CD4-positive, alpha-beta T cell treated with Interleukin-6 at 100 ng/mL for 8 hours (primary cell): ENCODE measurements at places on chromosomes 3 and 15.

DNA sequence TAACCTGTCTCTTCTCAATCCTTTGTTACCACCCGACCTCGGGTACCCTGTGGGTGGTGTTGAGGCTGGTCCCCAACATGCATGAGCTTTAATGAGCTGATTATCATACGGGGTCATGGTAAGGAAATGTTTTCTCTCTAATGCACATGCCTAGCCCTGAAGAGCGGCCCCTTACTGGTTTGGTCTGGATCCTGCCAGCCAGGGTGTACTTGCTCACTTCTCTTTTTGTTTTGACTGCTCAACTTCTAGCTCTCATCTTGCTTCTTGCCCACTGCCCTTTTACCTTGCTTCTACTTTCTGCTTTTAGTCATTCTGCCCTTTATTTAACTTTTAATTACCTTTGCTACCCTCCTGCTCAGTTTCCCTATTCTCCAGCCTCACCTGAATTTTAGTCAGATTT, 44.3 kb upstream of the ACAD9 start:
- DNase-seq = no peak

- DNase-seq = no peak
These were observed 215.4 kb downstream of the SNRPN start for GRCh38 chr15:25170113-25170731.

- no peak for DNase-seq
These were observed 22.1 kb upstream of the TRA2B start for GRCh38 chr3:185959609-185960521.

DNA sequence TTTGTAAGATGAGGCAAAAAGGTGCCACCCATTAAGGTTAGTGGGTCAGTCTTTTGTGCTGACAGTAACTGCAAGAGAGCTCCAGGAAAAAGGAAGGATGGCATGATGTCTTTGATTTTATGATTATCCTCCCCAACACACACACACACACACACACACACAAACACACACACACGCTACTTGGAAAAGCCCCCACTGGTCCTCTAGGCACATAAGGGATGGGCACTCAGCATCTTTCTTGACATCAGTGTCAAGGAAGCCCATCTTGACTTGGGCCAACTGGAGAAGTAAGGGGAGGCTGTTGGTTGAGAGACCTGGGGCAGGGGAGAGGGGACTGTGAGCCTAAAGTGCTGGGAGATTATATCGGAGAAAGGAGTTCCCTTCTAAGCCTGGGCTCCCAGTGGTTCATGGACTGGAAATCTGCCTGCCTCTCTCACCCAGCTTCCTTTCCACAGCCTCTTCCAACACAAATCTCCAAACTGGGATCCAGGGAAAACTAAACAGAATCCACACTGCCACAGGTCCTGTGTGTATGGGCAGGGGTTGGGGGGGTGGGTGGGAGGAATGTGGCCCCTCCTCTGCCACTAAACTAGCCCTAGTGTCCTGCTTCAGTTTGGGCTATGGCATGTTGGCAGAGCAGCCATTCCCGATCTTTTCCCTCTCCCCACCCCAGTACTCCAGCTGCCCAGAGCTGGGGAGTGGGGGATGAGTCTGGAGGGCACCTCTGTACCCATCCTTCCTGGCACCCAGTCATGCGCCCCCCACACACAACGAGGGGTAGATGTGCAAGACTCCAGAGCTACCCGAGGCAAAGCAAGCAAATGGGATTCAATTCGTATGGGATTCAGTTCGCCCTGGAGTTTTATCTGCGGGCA, 1.6 kb downstream of the AMOTL2 start:
- DNase-seq = no peak

- no peak for DNase-seq
These were observed 111.4 kb upstream of the TOPAZ1 start for GRCh38 chr3:44130249-44130648.

DNA sequence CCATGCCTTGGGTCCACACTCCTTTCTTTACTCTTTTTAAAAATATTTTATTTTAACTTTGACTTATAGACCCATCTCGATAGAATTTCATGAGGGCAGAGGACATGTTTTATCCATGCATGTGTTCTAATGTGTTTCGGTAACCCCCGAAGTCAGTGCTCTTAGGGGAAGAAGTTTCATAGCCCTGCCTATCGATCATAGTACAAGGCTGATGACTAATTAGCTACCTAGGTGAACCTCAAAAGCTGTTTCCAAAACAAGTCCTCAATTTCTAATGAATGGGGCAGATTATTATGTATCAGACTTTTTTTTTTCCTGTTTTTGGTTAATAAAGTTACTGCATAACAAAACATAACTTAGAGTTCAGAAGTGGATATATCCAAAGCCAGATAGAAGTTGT, 82.0 kb downstream of the MBNL1 start:
- no peak for DNase-seq

DNA sequence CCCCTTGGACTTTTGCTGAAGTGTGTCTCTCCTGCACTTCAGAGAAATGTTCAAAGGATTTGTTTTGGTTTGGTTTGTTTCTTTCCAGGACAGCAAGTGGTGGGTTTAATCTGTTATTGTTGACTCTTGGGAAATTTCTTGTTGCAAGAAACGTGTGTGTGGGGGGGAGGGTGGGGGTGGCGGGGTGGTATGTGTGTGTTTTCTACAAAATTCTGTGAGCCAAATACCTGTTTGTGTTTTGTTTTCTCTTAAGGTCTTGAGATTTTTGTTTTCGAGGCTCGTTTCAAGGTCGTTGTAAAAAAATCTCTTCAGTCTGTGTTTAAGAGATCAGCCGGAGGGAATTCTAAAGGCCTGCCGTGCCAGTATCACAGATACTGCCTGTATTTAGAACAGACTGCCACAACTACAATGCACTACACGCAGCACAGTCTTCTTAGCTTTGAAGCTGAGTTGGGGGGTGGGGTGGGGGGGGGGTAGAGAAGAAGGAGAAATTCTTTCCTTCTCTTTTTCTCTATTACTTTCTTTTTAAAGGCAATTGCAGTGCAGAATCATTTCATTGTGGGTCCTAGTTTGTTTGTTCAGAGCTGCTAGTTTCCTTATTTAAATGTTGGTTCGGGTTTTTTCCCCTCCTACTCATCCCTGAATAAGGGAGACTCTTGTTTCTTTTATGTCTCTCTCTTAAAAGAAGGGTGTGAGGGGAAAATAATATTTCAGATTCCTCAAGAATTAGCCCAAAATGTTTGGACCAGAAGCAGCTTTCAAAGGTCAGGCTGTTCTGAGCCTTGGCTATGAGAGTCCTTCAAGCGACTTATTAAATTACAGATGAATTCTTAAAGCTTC, 1.4 kb upstream of the BCL6 start:
- DNase-seq = no peak
